Activated CD4-positive, alpha-beta T cell treated with anti-CD3 and anti-CD28 coated beads, Interleukin-2, amount 50 U/mL, for 4 hours (primary cell): ENCODE measurements at places on chromosomes 16 and 17.

- no peak for DNase-seq
Measured at GRCh38 chr16:57615813-57616212, 12.6 kb upstream of the ADGRG1 start.

- no peak for DNase-seq
Measured at GRCh38 chr17:60137731-60138130, 12.0 kb upstream of the CA4 start.

GRCh38 chr17:30086896-30087295 is 29.7 kb upstream of the NSRP1 start:
- no peak for DNase-seq

GRCh38 chr16:53840456-53840855 is 136.5 kb downstream of the FTO start:
- DNase-seq, result no peak

DNA sequence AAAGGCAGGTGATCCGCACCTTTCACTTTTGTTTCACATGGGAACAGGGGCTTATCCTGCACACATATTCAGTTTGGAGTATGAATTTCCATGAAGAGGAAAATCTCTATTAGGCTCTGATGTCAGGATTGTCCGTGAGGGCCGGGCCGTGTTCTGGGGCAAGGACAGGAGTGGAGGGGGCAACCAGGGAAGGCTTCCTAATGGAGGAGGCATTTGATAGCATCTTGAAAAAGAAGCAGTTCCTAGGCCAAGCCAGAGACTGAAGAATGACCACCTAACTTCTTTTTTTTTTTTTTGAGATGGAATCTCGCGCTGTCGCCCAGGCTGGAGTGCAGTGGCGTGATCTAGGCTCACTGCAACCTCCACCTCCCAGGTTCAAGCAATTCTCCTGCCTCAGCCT is 174.2 kb downstream of the SEC14L1 start:
- no peak for DNase-seq

- DNase-seq, result no peak
Measured at GRCh38 chr17:28944862-28945741, 6.2 kb downstream of the PHF12 start.

DNA sequence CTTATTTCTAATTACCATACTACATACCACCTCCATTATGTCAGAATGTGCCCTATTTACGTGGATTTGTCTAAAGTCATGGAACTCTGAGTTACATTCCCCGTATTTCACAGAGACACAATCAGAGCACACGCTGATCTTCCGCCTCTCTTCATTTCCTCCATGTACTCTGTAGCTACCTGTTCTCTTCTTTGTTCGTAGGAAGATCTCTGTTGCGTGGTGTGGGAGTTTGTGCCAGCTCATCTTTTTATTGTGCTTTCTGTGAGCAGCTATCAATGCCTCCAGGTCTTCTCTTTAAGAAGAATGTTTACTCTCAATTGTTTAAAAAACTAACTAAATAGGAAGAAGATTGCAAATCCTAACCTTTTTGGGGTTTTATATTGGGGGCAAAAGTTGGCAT is 26.9 kb downstream of the NLRC5 start:
- DNase-seq, result peak; percentile 31

- DNase-seq, result no peak
Measured at GRCh38 chr17:45908935-45909334, 14.6 kb downstream of the MAPT start.

GRCh38 chr16:16164243-16164642 is 59.1 kb downstream of the ABCC6 start:
- no peak for DNase-seq

DNA sequence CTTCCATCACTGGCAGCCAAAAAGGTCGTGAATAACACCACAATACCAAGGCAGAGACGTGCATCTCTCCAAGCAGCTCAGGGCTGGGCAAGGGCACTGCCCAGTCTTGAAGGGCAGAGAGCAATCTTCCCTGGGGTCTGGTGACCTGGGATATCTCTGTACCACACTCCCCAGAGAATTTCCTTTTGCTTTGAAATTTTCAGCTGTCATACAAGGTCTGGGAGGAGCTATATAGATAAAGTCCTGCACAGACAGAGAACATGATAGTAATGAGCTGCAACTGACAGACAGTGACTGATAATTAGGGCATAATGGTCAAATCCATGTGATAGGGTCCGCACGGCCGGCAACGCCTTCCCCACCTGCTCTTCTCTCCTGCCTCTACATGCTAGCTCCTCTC is 68.2 kb downstream of the DYNLRB2 start:
- DNase-seq, result no peak

DNA sequence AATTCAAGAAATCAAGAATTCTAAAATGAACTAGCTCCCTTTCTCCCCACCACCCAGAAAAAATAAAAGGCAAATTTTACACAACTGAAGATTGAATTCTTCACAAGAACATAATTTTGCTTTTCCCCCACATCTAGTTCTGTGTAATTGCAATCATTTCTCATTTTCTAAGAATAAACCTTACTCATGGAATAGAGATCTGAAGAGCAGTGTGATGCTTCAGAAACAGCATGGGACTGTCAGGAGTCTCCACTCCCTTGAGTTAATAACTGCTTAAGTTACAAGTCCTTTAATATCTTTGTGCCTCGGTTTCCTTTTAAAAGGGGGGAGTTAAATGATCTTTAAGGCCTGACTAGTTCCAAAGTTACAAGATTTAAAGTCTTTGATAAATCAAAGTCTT is 53.7 kb downstream of the CACNG1 start:
- no peak for DNase-seq

- DNase-seq, result peak; percentile 51
Measured at GRCh38 chr17:49210158-49211029, at the start of the genes ABI3 and GNGT2. ABI3 (plus strand) TSS chr17:49210707; CDS start chr17:49210725, 18 bp downstream. GNGT2 (minus strand) TSS chr17:49210574; CDS start chr17:49207422, 3,152 bp downstream.

DNA sequence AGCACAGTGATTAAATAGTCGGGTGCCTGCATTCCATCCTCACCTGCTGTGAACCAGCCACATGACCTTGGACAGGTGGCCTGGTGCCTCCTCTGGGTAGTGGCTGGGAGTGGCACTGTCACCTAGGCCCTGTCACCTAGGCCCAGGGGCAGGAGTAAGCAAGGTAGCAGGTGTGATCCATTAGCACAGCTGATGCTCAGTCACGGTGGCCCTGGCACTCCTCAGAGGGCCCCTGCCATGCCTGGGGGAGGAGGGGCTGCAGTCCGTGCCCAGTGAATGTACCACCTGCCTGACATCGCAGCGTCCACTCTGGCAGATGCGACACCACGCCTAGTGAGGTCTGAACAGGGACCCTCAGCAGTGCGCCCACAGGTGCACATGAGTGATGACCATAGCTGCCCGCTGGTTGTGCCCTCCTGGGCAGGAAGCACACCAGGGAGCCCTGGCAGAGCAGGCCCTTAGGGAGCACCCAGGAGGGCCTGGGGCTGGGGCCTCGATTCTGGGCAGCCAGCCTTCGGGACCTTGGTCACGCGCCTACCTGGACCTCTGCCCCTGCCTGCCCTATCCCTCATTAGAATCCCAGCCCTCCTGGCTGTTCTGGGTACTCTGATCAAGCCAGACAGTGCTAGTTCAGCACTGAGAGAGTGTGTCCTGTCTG is 33.1 kb upstream of the CRISPLD2 start:
- no peak for DNase-seq

GRCh38 chr16:89661215-89661614 is 3.6 kb downstream of the SPATA33 start:
- no peak for DNase-seq

DNA sequence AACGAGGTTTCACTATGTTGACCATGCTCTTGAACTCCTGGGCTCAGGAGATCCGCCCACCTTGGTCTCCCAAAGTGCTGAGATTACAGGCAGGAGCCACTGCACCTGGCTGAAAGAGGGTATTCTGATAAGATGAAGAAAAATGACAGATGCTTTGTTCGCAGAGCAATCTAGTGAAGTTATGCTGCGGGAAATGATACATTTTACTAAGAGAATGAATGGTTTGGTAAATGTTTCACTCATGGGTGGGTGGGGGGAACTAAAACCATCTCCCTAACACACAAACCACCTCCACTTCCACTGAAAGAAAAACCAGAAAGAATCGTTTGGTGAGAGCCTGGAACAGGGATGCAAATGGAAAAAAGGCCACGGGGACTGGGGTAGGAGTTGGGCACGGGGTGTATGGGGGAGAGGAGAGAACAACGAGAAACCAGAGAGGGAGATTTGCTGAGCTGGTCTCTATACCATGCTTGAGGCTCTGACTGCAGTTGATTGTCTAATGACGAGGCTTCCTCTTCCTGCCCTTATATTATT is 19.0 kb upstream of the XYLT2 start:
- no peak for DNase-seq

DNA sequence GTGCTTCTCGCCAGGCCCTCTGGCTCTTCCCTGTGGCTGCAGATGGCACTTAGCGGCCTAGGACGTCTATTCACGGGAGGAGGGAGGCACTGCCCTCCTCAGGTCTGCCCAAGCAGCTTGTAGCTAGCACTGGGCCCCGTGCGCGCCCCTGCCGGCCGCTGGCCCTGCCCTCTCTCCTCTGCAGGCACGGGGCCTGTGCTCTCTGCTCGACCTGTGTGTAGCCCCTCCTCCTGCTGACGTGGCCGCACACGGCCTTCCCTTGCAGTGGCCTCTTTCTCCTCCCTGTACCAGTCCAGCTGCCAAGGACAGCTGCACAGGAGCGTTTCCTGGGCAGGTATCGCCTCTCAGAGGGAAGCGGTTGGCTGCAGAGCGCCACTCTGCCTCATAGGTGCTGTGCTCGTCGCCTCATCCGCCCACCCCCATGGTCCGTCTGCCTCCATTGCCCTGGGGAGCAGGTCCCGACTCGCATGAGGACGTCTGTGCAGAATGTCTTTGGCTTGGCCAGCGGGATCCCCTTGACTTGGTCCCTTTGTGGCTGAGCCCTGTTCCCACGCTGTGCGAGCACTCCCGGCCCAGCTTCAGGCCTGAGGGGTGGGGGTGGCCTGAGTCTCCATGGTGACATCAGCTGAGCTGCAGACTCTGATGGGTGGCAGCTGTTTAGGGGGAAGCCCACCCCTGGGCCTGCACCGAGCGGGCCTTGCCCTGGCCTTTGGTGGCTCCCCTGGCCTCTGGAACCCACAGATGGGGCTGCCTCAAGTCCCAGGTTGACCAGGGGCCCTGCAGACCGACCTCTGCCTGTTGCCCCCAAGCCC is 34.6 kb downstream of the TSC2 start:
- DNase-seq, result no peak

DNA sequence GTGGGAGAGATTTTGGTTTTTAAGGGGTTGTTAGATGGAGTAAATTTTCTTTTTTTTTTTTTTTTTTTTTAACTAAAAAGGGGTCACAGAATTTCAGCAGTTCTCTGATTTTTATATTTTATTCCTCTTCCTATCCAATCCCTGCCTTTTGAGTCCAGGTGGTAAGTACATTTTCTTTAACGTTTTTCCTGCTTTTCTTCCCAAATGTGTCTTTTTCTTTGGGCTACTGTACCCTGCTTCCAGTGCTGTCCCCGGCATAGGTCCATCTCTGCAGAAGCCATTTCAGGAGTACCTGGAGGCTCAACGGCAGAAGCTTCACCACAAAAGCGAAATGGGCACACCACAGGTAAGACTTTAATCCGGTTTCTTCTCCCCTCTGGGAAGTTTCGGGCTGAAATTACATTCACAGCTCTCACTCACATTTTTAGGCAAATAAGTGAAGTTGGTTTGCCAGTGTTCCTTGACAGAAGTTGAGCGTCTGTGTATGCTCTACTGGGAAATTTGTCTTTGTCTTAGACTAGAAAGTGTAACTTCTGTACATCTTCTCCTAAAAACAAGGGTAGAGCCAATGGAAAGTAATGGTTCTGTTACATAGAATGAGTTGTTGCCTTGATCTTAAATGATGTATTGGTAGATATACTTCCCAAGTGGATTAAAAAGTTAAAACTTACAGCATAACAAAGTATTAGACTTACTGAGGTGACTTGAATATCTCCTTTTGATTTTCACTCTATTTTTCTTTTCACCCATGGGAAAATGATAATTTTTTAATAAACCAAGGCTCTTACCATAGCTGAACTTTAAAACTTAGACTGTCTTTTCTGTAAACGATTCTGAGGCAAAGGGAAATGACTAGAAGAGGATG is 54.5 kb downstream of the TUBD1 start:
- DNase-seq, result peak; percentile 44

DNA sequence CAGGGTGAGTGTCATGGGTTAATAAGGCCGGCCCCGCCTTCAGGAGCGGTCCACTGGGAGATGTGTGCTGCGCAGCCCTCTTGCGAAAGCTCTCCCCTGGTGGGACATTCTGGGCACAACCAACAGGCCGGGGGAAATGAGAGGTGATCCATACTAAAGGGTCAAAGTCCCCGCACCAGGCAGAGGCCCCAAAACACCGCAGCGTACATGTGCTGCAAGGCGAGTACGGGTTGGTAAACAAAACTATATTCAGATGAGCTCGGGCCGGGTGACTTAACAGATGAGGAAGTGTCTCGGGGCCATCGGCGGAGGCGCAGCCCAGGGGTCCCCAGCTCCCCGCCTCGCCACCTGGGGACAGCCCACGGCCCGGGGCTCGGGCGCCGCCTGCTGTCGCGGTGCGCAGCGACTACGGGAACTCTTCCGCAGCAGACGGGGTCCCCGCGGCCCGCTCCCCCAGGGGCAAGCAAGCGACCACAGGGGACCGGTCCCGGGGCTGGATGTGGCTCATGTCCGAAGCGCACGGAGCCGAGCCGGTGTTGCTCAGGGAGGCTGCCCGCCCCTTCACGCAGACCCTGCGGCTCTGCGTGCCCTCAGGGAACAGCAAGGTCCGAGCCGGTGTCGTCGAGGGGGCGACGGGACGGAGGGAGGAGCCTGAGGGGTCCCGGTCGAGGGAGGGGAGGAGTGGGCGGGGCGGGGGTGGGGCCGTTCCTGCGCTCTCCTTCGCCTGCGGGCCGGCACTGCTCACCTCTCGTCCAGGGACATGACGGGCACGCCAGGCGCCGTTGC is at the start of gene RAB37:
Gene RAB37 (plus strand): TSS at position 744 of the 786 bp plus-strand sequence. CDS start 17 bp downstream, at position 761.
- DNase-seq, result peak; percentile 25

DNA sequence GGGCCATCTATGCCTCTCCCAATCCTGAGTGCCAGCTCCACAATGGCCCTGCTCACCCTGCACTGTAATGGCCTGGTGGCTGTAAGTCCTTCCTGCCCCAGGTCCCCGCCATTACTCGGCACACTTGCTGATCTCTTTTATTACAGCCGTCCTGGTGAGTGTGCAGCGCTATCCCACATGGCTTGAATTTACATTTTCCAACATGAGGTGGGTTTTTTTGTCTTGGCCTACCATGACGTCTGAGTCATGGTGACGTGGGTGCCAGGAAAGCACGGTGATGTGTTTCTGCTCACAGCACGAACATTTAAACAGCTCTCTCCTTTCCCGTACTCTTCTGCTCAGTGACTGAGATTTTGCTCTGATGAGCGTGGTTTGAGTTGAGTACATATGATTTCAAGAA is 55.2 kb upstream of the FOXF1 start:
- DNase-seq, result no peak

GRCh38 chr17:69560987-69561441 is 146.5 kb downstream of the MAP2K6 start:
- DNase-seq, result no peak

- DNase-seq, result no peak
Measured at GRCh38 chr16:21689107-21689506, 25.3 kb downstream of the OTOA start.
